Esophagus squamous epithelium (tissue), 5 donors: ENCODE measurements at places on chromosomes 6 and 20.

GRCh38 chr6:12895721-12896120 lies 179.2 kb downstream of the PHACTR1 start:
- no peak for DNase-seq

GRCh38 chr20:36105711-36106226 lies 48.8 kb upstream of the EPB41L1 start:
- DNase-seq, result no peak

GRCh38 chr6:76852776-76853175 lies 610.5 kb downstream of the HTR1B start:
- no peak for DNase-seq

GRCh38 chr6:87575423-87575822 lies 14.4 kb downstream of the RARS2 start:
- DNase-seq, result no peak

DNA sequence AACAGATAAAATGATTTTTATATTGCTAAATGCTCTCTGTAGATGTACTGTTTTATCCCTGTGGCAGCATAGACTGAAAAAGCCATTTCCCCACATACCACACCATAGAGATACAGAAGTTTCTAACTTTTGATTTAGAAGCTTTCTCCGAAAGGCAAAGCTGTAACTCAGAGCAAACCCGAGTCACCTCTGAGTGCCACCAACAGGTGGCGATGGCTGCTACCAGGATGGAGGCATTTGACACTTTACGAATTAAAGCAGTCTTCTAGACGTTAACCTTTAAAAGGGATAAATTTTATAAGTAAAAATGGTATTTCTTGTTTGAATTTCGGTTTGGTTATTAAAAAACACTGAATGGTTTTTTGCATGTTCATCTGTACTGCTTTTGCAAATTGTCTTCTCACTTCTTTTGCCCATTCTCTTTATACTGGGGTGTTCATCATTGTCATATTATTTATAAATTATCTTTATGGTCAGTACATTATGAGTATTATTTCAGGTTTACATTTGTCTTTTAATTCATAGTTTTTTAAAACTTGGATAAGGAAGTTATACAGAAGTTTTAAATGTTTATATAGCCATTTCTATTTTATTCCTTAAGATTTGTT lies 201.0 kb upstream of the CEP162 start:
- DNase-seq, result no peak

GRCh38 chr6:18280084-18280483 lies 15.8 kb upstream of the DEK start:
- no peak for DNase-seq

DNA sequence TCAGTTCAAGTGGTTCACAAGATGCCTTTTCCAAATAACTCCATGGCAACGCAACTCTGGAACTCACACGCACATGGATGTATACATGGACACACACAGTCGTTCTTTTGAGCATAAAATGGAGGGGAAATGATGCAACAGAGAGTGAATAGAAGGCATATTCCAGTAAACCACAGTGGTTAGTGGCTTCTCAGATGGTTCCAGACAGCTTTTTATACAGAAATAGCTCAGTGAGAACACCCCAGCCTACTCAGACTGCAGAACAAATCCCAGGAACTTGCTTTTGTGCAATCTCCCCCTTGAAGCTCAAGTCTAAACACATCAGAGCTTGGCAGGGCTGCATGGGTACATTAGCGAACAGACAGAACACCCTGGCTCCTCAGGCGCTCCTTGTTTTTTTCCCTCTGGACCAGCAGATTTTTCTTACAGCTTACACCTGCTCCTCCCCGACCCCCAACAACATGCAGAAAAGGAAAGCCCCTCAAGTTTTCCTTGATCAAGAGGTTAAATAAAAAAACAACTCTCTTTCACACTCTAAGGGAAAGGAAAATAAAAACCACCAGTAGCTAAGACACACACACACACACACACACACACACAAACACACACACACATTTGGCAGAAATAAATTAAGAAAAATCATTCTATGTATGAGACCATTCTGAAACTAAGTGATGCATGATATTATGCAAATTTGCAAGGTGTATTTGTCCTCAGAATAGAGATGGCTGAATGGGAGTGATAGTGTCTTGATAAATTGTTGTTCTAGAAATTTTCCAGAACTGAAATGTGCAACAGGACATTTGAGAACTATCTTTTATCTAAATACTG lies 51.2 kb upstream of the RANBP9 start:
- DNase-seq, result no peak

DNA sequence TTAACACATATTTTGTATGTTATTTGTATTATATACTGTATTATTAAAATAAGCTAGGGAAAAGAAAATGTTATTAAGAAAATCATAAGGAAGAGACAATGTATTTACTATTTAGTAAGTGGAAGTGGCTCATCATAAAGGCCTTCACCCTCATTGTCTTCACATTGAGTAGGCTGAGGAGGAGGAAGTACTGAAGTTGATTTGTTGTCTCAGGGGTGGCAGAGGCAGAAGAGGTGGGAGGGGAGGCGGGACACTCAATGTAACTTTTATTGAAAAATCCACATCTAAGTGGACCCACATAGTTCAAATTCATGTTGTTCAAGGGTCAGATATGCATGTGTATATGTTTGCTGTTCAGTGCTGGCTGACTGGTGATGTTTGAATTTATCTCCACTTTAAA lies 210.2 kb upstream of the CITED2 start:
- no peak for DNase-seq

DNA sequence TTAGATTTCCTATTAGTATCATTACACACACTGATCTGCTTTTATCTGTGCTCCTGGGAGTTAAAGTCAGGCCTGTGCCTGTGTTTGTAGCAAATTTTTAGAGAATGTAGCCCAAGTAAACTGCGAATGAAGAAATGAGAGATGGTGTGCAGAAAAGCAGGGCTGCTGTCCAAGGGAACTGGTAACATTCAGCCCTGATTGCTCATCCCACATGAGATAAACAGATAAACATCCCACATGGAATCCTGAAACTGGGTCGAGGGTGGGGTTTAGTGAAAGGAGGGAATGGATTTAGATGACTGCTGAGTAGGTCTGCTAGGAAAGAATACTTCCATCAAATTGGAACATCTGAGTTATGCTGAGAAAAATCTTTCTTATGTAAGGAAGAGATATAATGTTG lies 69.1 kb downstream of the GRIK2 start:
- no peak for DNase-seq

- no peak for DNase-seq
These were observed 58.9 kb upstream of the SERINC1 start for GRCh38 chr6:122530440-122531046.

DNA sequence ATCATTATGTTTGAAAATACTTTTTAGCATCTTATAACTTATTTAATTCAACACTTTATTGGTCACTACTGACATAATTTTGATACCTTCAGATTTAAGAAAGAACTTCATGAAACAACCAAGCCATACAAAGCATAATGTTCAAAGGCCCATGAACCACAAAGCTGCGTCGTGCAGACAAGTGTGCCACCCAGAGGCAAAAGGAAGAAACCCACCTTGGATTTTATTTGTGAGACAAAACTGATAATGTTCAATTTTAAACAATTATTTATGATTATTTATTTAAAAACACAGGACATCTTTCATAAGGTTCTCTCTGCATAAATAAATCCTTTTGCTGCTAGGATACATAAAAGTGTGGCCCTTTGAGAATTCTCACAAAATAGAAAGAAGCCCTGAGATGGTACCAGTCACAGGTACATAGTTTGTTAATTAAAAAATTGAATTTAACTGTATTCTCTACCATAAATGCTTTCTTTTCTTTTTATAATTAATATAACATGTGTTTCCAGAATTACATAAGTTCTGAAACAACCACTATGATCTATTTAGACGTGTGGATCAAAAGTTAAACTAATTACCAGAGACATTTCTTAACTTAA lies 143.7 kb downstream of the RALGAPA2 start:
- DNase-seq, result no peak

- no peak for DNase-seq
These were observed 12.1 kb upstream of the MLN start for GRCh38 chr6:33815854-33816253.

- DNase-seq, result peak; percentile 77
These were observed 57.2 kb upstream of the ARID1B start for GRCh38 chr6:156719720-156720563.

- no peak for DNase-seq
These were observed 8.0 kb upstream of the LRRC1 start for GRCh38 chr6:53786832-53787231.

DNA sequence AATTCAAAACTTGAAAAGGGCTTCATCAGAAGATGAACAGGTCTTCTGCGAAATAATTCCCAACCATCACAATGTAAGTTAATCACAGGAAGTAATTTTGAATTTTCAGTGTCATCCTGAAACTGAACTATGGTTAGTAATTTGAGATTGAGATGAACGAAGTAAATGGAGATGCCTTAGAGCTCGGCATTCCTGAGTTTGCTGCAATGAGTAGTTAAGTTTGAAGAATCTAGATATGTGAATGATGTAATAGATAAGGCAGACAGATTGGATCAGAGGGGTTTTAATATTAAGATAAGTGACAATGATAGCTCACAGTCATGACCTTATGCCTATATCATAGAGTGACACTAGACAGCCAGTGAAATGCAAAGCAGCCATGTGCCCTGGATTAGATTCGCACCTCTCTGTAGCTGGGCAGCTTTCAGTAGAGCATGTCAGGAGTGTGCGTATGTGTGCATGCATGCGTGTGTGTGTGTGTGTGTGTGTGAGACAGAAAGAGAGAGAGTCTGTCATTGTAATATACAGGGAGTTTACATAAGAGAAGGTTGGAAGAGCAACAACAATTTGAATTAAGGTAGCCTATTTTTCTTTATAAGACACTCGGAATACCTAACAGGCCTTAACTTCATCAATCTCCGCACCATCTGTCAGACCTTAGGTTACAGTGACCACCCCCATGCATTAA lies 233.0 kb downstream of the GMPR start:
- DNase-seq, result no peak

DNA sequence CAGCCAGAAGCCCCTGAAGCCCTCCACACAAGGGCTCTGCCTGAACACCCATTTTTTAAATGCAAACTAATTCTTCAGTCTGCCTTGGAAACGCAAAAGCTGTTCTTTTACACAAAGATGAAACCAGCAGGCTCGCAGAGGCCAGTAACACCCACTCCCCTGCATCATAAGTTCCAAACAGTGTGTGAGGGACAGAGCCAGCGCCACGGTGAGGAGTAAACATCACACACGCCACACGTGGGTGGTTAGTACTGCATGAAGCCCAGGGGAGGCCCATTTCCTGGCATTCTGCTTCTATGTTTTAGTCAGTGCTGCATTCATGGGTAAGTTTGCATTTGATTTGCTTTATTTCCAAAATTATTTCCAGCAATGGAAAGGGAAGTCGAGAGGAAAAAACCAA lies 217.7 kb upstream of the RIN2 start:
- DNase-seq, result no peak

DNA sequence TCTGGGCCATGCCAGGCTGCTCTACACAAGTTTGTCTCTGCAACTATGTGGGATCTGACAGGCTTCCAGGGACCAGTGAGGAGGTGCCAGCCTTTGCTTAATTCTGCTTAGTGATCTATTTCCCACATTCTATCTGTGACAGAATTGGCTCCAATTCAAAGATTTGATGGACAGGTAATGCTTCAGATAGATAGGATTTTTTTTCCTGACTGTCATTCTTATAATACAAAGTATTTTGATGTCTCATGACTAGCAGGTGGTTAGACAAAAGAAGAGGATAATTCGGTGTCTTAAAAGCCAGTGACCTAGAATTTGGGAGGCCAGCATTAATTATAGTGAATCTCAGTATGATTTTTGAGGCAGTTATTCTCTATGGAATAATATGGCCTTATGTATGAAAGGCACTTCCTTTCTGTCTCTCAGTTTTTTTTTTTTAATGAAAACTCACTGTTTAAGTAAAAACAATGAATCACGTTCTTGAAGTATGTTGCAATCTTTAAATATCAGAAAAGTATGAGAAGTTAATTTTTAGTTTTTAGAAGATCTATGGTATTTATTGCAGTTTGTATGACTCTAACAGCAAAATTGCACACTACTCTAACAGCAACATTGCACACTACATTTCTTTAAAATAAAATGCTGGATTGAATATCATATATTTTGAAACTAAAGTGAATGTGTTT lies 43.7 kb downstream of the TMEM200A start:
- no peak for DNase-seq
